ENCODE measurements at places on chromosomes 5 and 9.

DNA sequence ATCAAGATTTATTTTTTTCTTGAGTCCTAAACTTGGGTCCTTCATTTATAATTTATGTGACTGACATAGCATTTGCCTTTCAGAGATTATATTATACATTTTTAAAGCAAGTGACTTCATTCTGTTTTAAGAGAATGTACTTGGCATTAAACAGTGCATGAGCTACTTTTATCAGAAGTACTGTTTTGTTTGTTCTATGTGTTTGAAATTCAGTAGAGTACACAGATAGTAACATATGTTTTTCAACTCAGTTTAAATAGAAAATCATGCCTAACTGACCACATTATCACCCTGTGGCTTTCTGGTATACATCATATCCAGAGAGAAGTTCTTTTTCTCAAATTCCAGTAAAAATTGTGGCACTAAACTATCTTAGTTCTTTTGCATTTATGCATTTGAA is 335.3 kb upstream of the CDH18 start:
- no peak for DNase-seq

DNA sequence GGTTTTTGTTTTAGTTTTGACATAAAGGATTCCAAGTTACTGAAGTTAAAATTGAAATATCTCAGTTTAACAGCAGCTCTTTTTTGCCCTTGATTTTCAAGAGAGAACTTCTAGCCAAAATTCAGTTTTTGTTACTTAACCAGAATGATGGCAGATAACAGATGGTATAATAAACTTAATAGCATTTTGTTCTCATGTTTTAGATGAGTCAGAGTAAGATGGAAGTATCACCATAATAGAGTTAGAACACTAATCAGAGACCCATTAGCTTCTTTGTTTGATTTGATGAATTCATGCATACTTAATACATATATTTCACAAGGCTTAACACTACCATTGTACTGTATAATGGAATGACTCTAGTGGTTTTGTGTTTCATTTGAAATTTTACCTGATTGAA is 11.9 kb downstream of the ZCCHC9 start:
- DNase-seq = no peak

- no peak for DNase-seq
These were observed 215.5 kb downstream of the FSTL4 start for GRCh38 chr5:133396814-133397213.

GRCh38 chr9:93949073-93949693 is 6.0 kb downstream of the BARX1 start:
- DNase-seq = no peak

DNA sequence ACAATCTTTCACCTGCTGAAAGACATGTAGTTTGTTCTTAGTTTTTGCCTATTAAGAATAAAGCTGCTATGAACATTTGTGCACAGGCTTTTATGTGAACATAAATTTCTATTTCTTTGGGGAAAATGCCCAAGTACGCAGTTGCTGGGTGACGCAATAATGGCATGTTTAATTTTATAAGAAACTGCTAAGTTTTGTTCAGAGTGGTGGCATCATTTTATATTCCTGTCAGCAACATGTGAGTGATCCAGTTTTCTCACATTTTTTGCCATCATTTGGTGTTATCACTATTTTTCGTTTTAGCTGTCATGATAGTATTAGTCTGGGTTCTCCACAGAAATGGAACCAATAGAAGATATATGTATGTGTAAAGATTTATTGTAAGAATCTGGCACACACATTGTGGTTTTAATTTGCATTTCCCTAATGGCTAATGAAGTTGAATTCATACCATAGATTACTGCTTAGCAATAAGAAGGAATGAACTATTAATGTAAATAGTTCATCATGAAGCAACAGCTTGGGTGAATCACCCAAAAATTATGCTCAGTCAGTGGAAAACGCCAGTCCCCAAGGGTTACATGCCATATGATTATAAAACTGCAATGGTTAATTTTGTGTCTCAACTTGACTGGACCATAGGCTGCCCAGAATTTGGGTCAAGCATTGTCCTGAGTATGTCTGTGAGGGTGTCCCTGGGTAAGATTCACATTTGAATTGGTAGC is 358.6 kb downstream of the MSX2 start:
- no peak for DNase-seq

- DNase-seq = no peak
These were observed 49.2 kb upstream of the FBXL17 start for GRCh38 chr5:108430931-108431608.

- no peak for DNase-seq
These were observed 350.9 kb downstream of the GLIS3 start for GRCh38 chr9:3948826-3949556.

DNA sequence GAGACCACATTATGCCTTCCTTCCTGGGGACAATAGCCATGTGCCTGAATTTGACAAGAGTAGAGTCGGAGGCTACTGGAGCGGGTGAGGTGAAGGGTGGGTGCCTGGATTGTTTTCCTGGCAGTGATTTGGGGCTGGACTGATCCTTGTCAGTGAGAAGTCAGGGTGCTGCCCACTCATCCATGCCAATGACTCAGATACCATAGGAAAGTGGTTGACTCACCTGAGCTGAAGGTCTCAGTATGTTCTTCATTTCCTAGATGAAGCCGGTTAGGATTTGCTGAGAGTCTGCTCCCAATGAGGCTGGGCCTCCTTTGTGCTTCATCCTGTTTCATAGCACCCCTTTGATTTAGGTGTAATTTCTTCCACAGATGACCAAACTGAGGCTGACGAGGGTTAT is 366.0 kb downstream of the KDM4C start:
- DNase-seq = peak; percentile 94

GRCh38 chr5:42799668-42800114 is 12.0 kb downstream of the SELENOP start:
- no peak for DNase-seq

GRCh38 chr9:116718111-116718510 is 31.0 kb downstream of the TRIM32 start:
- DNase-seq = no peak

GRCh38 chr9:114504341-114505186 is 709 bp downstream of the WHRN start:
- DNase-seq = peak; percentile 27

GRCh38 chr5:58462623-58463230 is 2.8 kb upstream of the PLK2 start:
- peak; percentile 73 for DNase-seq

DNA sequence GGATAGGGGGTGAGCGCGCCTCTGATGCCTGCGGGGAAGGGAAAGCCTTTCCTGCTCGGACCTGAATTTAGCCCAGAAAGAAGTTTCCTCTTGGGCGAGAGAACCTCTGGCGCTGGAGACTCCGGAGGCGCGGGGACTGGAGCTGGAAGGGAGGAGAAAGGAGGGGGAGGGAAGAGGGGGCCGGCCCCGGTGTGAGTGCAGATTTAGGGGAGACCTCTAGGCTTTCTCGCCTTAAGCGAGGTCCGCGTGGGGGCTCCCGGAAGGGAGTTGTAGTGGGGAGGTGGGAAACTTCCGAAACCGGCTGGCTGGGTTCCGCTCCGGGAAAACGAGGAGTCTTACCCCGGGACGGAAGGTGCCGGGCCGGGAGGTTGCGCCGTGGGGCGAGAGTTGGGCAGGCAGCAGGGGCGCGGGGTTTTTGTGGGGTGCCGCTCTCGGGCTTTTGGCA is 1.3 kb downstream of the PCSK5 start:
- no peak for DNase-seq

GRCh38 chr9:36132086-36132485 is 4.4 kb upstream of the GLIPR2 start:
- DNase-seq = no peak

DNA sequence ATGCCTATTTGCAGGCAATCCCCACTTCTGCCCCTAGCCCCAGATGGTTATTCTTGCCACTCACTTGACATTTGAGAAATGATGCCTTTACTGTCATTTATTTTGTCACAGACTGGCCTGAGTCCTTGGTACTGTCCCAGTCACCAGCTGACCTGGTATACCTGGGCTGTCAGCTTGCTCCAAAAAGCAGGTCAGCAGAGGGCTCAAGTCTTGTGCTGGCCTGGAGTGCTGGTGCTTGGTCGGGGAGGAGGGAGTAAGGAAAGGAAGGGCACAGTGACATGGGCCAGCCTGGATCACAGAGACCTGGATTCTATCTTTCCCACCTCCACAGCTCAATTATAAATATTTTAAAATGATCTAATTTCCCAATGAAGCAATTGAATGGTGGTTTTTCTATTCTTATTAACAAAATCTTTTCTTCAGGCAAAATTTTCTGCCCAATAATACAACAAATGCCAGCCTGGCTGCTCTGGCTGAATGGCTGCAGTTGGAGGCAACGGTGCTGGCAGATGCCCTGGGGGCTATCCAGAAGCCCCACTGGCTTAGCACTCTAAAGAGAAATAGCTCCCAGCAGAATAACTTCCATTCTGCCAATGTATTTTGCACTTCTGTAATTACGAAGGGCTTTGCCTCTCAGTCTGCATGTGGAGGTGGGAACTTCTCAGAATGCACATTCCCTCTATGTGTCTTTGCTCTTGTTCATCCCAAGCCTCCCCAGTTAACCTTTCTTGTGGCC is 160.6 kb downstream of the GADD45G start:
- no peak for DNase-seq

- no peak for DNase-seq
These were observed 26.7 kb downstream of the NDUFS6 start for GRCh38 chr5:1827886-1828397.

GRCh38 chr5:37626266-37626665 is 213.6 kb downstream of the GDNF start:
- no peak for DNase-seq

Measured in renal cortical epithelial cell (primary cell).